ENCODE measurements at places on chromosomes 2 and 18. TPM values are rescaled to one million over a fixed set of nuclear protein-coding genes. Genes with fewer than 3 reads are reported as not detected.

Gene GPATCH11
- total RNA-seq: 7.1 TPM

Gene OR6B2
- not detected for total RNA-seq

Gene SLC40A1
- 19.4 TPM for total RNA-seq

Gene SERPINB12
- not detected for total RNA-seq

Gene STARD6
- not detected for total RNA-seq

Gene DOCK10
- 20.7 TPM for total RNA-seq

Gene CD8B2
- total RNA-seq: not detected

Gene NCKAP5
- total RNA-seq: 28.7 TPM

Gene FAP
- 207 TPM for total RNA-seq

Gene GPN1
- total RNA-seq: 34.5 TPM

Gene KLF7
- 28.1 TPM for total RNA-seq

Gene ASAP2
- 39.0 TPM for total RNA-seq

Gene MAP3K19
- not detected for total RNA-seq

Gene AKAIN1
- not detected for total RNA-seq

Gene PAX3
- total RNA-seq: not detected

Gene C1QL2
- total RNA-seq: not detected

Gene SLC11A1
- 0.43 TPM for total RNA-seq

Gene SLC4A3
- total RNA-seq: 5.6 TPM

Gene C18orf54
- 6.0 TPM for total RNA-seq

Gene DNAJC5G
- not detected for total RNA-seq

Gene CMPK2
- 1.9 TPM for total RNA-seq

Gene ALPG
- total RNA-seq: not detected

Gene DCC
- total RNA-seq: not detected

Gene ATP5F1A
- total RNA-seq: 671 TPM

Gene CHRNG
- not detected for total RNA-seq

Gene TMEM163
- not detected for total RNA-seq

Gene DQX1
- not detected for total RNA-seq

Gene RHBDD1
- 38.9 TPM for total RNA-seq

Gene LOXHD1
- total RNA-seq: under 0.01 TPM

Gene IMPACT
- 25.8 TPM for total RNA-seq

Gene TRPM8
- total RNA-seq: not detected

Gene ACMSD
- total RNA-seq: not detected

Gene SP5
- not detected for total RNA-seq

Gene CGREF1
- total RNA-seq: under 0.01 TPM

Gene FAM228A
- total RNA-seq: 0.43 TPM

Data from fibroblast of villous mesenchyme (primary cell).